ENCODE measurements at places on chromosomes 13 and 19.

GRCh38 chr13:99542788-99543406, 41.6 kb downstream of the TM9SF2 start:
- no peak for DNase-seq

- no peak for DNase-seq
Measured at GRCh38 chr19:49442354-49442753, 1.0 kb upstream of the SLC17A7 start.

- DNase-seq = no peak
Measured at GRCh38 chr19:55368701-55369563, 1.3 kb downstream of the IL11 start.

DNA sequence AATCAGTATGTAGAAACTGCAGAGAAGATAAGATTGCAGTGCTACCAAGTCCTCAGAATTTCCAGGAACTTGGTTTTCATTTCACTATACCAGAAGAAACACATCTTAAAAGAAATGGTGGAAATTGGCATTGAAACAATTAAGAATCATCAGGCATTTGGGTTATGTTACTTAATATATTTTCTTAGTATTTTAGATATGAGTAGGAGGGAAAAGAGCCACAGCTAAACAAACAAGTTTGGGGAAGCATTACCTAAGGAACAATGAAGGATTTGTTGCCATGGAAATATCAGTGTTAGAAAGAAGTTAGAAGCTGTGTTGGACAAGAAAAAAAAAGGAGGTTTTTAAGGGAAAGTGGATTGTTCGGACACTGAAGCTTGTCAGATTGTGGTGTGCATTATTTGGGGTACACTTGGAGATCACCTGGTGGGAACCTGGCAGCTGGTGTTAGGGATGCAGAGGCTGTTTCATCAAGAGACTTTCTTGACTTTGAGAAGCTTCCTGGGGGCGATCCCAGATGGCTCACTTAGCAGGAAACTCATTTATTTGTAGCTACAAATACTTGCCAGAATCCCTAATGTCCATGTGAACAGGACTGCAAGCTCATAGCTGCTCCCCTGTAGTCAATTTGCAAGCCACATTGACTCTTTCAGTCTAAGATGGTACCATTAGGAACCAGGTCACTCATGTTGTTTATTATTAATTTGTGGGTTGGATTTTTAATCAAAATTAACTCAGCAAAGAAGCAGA, 246.7 kb downstream of the RFC3 start:
- no peak for DNase-seq

- no peak for DNase-seq
Measured at GRCh38 chr19:38833092-38833425, 1.5 kb upstream of the ECH1 start.

- no peak for DNase-seq
Measured at GRCh38 chr19:966485-967088, 17.6 kb upstream of the WDR18 start.

- no peak for DNase-seq
Measured at GRCh38 chr13:113939944-113940297, 34.0 kb downstream of the C13orf46 start.

DNA sequence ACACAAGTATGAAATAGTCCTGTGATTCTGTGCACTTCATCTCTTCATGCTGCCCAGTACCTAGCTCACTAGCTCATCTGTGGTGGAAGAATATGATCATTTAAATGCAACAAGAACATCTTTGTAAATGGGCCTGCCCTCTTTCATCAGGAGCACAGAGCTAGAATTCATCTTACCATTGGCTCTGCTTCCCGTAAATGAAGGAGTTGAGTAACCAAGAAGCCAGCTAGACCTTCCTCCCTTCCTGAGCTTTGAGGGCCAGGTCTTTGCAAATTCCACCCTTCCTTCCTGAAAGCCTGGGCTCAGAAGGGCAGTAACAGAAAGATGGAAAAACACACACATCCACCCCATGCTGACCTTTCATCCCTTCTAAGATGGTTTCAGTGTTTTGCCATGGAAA, 82.0 kb downstream of the FRY start:
- no peak for DNase-seq

Measured in GM04503 (cell line).